ENCODE measurements at places on chromosomes 1 and 21.
A peak's percentile ranks its signal among the peaks of the same experiment; 100 is the strongest.

DNA sequence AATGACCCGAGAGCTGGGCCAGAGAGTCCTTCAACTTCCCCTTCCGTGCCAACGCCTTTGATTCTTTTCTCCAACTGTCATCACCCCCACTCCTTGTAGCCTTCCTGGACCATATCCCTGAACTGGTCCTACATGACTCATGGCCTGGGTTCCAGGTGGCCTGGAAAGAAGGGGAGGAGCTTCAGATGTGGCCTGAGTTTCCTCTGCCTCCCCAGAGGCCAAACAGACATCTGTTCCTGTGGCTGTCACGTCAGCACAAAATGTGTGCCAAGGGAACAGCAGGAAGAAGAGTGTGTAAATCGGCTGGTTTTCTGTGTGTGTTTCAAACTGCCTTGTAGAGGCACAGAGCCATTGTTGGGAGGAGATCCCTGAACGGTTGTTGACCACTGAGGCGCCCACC lies 24.9 kb upstream of the KIRREL1 start:
- DNase-seq, result no peak

- peak; percentile 20 for DNase-seq
Observed at GRCh38 chr1:235502601-235503402, 1.4 kb downstream of the B3GALNT2 start.

- DNase-seq, result no peak
Observed at GRCh38 chr1:219741011-219741970, 128.4 kb upstream of the ZC3H11B start.

DNA sequence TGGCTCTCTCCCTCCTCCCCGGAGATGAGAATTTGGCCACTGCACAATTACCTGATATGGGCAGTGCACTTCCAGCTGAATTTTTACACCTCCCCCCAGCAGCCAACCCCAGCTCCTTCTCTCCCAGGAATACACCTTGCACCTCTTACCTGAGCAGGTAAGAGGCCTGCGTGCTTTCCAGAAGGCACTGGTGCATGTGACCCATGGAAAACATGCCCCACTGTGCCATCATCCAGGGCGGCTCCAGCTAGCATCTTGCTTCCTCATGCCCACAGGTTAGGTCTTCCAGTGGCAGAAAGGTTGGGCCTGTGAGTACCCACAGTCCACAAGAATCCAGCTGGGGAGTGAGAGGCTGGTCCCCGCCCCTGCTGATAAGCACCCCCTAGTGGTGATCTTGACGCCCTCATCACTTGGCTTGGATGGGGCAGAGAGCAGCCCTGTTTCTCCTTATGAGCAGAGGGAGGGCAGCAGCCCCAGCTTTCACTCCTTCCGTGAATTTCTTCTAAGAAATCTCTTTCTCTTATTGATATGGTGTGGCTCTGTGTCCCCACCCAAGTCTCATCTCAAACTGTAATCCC lies 57.8 kb downstream of the EDARADD start:
- no peak for DNase-seq

- DNase-seq, result no peak
Observed at GRCh38 chr1:99751877-99752504, 14.4 kb downstream of the FRRS1 start.

DNA sequence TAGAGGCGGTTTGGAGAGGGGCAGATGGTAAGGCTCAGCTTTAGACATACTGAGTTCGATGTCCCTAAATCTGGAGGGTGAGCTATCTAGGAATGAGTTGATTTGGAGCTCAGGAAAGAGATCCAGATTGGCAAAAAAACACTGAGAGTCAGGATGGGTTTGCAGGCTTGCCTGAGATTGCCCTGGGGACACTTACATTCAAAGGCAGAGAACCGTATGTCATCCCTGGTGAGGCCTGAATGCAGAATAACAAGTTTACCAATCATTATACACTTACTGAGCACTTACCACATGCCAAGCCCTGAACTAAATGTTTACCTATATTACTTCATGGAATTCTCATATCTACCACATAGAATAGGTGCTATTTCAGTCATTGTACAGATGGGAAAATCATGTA lies 27.5 kb downstream of the TFAP2E start:
- DNase-seq, result no peak

DNA sequence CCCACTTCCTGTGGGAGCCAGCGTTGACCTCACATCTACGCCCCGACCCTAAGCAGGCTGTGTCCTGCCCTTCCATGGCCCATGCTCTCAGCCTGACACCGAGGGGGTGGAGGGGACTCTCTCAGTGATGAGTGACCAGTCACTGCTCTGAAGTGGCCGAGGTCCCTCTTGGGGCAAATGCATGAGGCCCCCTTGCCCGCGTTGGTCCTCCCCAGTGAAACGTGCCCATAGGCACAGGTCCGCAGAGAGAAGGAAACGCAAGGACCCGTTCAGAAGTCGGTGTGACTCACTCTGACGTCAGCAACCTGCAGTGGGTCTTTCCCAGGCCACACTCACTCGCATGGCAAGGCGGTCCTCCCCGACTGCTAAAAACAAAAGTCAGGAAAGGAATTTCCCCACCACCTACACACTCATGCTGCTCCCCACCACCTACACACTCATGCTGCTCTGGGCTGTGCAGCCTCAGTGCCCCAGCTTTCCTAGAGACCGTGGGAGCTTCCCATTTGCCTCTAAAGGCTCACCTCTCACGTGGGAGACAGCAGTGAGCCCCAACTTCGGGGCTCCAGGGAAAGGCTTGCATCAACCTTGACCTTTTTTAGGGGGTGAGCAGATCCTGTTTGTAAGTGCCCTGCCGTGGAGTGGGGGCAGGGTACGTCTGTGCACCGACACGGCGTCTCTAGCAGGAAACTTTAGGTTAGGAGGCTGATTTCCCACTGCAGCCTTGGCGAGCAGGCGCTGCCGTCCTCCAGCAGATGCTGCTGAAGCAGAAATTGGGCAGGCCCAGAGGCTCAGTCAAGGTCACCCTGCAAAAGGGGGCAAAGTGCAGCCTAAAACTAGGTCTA lies 11.4 kb downstream of the UBASH3A start:
- DNase-seq, result peak; percentile 84

DNA sequence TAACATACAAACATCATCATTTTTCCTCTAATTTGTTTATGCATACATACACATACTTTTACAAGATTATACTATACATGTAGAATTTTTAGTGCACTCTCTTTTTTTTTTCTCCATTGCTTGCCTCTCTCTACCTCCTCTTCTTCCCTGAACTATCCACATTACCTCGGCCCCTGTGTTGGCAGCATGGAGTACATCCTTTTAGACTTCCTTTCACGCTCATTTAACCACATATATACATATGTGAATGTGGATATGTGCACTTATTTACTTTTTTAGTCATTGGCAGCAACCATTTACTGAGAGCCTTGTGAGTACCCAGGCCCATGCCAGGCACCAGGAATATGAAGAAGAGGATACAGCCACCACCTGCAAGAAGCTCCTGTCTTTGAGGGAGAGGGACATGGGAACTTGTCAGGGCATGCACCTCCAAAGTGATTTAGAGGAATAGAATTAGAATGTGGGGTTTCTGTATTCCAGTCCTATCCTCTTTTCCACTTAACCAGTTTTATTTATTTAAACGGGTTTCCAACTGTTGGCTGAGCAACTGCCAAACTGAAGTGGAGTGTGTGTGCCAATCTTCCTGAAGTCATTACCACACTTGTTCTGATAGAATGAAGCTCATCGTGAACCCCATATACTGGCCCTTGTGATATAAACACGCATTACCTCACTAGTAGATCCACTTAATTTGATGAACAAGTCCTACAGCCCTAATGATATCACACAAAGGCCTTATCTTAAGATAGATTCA lies 212.6 kb downstream of the TNR start:
- no peak for DNase-seq

GRCh38 chr21:8994640-8995511 lies 1526.5 kb upstream of the TPTE start:
- no peak for DNase-seq

- DNase-seq, result no peak
Observed at GRCh38 chr21:46005481-46005881, 23.9 kb downstream of the COL6A1 start.

GRCh38 chr1:9849691-9850441 lies 26.1 kb upstream of the CLSTN1 start:
- no peak for DNase-seq

DNA sequence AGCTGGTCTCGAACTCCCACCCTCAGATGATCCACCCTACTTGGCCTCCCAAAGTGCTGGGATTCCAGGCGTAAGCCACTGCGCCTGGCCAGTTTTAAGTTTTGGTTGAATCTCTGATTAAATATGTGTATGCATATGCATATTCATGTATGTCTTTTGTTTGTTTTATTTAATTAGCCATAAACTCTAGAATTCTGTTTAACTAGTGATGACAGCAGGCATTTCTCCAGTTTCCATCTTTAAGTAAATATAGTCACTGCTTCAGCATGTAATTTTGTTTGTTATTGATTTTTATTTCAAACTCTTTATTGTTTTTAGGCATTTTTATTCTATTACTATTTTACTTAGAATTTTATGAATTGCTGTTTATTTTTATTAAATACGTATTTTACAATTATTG lies 58.0 kb downstream of the NUF2 start:
- no peak for DNase-seq

GRCh38 chr1:98323906-98324358 lies 337.6 kb upstream of the SNX7 start:
- no peak for DNase-seq

- DNase-seq, result no peak
Observed at GRCh38 chr1:32647308-32648134, 2.8 kb downstream of the ZBTB8OS start.

DNA sequence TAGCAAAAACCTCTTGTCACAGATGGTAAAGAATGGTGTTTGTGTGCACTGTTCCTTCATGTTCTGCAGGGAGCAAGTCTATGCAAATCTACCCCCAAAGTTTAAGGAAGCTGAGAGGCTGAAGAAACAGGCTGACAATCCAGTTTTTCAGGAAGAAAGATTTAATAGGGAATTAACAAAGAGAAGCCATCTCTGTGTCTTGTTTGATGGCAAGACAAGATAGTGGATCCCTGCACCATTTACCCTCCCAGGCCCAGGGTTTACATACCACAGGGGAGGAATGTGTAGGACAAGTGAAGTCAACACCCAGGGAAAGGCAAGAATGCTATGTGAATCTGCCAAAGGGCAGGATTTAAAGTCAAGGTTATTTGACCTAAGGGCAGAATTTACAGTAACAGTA lies 48.1 kb upstream of the FNBP1L start:
- DNase-seq, result no peak
